DMS79 (cell line): ENCODE measurements at places on chromosomes 6 and 20.

- DNase-seq = peak; percentile 98
Measured at GRCh38 chr6:21501021-21501354, 92.6 kb upstream of the SOX4 start.

DNA sequence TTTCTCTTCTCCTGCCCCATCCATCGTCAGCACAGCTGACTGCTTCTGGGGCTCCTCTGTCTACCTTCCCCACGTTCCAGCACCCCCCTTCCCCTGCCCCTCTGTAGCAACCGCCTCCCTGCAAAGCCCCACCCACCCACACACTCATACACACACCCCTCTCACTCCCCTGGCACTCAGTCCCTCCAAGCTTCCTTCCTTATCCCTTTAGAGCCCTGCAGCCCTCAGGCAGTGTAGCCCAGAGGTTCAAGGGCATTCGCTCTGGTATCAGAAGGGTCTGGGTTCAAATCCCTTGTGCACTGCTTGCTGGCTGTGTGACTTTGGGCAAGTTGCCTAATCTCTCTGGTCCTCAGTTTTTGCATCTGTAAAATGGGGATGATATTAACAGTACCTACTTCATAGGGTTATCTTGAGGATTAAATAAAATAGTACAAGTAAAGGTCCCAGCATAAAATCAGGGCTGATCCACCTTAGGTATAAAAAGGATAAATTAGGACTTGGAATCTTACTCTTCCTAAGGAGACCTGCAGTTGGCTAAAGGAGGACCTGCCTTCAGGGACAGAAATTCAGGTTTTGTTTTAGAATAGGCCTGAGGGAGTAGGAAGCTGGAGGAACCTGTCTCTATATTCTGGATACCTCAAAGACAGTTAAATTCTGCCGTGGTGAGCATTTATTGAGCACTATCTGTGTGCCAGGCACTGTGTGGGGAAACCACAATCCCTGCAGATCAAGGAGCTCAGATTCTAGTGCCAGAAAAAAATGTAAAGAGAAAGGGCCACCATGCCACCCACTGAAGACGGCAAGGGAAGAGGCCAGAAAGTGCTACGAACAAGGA lies 94.1 kb downstream of the SNX5 start:
- DNase-seq = no peak

GRCh38 chr6:151661928-151662327 lies 145.6 kb upstream of the ESR1 start:
- DNase-seq = no peak

DNA sequence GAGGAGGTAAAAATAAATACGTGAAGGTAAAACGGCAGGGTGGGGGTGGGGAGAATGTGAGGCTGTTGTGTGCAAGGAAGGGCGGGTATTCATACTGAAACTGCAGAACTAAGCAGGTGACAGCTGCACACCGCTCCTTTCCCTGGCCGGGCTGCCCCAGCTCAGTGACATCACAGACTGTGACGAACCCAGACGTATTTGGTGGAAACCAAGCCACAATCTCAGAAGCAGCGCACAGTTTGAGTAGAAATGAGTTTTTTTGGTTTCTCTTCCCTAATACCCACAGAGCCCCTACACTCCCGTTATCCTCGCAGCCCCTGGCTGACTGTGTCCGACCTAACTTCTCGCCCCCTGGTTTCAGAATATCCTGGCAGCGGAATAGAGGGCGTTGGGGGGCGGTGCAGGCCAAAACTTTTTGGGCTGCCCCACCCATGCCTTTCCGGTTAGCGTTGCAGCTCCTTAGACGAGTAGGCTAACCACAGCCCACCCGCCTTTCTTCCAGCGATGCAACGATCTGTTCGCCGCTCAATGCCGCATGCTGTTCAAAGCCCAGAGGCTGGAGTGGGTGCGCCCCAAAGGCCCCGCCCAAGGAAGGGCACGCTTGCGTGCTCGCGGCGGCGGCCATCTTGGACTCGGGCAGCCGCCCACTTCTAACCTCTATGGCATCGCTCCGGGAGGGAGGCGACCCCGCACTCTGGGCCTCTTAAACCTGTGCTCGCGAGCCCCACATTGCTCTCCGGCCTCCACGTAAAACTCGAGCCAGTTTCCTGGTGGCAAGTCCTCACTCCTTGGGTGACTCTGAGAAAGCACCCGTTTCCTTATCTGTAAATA lies 9.1 kb downstream of the BAK1 start:
- DNase-seq = peak; percentile 49

DNA sequence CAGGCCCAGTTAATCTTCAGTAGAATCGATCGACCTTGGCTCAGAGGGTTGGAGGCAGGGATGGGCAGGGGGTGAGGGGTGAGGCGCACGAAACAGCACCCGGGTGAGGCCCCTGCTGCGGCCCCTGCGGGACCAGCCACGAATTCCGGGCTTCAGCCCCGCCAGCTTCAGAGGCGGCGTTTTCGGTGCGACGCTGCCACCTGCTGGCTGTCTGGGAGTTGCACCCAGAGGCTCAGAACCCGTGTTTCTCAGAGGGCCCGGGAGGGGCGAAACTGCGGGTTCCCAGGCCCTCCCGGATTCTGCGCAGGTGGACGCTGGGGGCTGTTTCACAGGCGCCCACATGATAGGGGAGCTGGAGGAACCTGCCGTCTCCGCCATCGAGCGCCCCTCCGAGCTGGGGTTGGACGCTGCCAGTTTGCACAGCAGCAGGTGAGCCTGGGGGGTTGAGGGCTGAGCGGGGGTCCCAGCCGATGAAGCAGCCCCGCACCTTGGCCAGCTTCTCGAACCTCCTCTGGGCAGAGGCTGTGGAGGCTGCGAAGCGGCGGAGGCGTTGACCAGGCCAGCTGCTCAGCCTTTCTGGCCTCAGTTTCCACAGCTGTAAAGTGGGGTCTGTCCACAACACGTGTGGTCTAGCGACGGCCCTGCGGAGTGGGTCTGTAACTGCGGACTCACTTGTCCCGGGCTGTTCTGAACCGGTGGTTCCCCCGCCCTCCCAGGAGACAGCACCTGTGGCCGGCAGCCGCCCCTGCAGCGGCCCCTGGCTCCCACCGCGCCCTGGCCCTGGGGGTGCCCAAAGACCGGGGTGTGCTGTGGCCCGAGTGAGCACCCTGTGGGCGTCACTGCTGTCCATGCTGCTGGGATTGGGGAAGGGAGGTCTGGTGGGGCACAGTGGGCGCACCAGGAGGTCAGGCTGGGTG lies 2.5 kb upstream of the BHLHE23 start:
- peak; percentile 54 for DNase-seq

GRCh38 chr20:12512755-12513154 lies 496.0 kb upstream of the SPTLC3 start:
- DNase-seq = no peak
